SW 1271 (cell line): ENCODE measurements at places on chromosomes 7 and 10.

GRCh38 chr10:99852481-99853213 lies 70.2 kb downstream of the ABCC2 start:
- DNase-seq, result no peak

GRCh38 chr7:150797661-150798060 lies 2.5 kb downstream of the TMEM176B start:
- DNase-seq, result no peak

DNA sequence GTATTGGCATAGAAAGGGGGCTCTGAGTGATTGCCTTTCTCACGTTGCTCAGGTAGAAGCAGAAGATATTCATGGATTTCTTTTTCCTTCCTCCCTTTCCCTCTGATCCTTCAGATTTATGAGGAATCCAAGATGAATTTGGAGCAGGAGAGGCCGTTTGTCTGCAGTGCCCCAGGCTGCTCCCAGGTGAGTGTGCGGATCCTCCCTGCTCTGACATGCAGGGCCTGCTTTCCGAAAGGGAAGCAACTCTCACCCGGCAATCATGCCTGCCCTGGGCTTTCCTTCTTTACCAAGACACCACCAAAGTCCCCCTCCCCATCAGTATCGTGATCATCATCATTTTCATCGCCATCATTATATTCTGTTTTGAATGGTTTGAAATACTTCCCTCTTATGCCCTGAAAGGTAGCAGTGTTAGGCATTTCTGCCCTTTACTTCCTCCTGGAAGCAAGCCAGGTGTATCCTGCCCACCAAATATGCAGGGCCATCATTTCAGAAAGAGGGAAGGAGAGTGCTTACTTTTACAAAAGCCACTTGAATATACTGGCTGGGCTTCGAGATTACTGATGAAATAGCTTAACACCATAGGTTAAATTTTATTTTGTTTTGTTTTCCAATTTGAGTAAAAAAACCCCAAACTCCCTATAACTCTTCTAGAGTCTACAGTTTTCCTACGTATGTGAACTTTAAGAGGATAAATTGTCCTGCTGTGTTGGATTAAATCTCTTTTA lies 75.9 kb downstream of the CREB5 start:
- DNase-seq, result no peak

- no peak for DNase-seq
These were observed 5.5 kb downstream of the ANXA11 start for GRCh38 chr10:80199828-80200227.

DNA sequence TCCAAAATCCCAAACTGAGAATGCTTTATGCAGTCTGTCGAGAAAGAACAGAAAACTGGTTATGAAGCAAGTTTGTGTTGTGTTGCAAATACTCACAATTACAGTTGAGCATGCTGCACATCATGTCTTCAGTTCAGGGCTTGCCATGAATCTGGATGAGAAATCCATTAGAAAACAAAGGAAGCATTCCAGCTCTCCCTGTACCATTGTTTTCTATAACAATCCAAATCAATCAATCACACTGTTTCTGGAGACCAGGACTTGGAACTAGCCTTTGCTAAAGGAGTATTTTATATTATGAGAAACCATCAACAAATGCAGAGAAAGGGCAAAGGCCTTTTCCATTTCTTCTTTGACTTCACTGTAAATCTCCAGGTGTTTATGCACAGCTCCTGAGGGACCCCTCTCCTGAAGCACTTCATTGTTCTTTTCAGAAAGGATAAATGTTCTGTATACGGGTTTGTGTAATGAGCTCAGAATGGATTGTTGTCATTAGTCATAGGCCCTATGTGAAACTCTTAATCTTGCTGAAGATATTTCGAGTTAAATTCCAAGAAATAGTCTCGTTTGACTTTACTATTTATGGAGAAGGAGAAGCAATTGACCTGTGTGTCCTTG lies 364.7 kb upstream of the POM121L12 start:
- no peak for DNase-seq

DNA sequence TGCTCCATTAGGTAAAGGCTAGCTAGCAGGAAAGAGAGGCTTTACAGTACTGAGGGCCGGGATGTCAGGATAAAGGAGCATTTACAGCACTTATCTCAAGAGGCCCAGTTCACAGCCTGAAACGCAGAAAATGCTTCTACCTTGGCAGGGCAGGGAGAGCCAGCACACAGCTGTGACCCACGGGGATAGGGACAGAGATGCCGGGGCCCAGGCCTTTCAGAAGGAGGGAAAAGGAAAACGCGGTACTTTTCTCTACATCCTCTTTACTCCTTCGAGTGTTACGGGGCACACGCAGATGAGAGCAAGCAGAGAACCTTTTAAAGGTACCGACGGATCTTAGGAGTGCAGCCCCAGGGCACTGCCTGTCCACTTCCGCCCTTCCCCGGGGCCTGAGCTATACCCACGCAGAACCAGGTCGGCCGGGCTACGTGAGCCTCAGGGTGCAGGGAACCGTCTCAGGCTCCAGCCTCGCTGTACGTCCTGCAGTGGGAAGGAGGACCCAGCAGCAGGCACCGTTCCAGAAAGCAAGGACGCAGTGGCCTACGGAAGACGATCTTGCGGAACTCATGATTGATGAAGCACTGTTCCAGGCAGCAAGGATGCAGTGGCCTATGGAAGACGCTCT lies 232.3 kb downstream of the ELFN1 start:
- DNase-seq, result no peak

GRCh38 chr10:94251568-94251967 lies 111.2 kb downstream of the NOC3L start:
- no peak for DNase-seq

GRCh38 chr7:21773326-21773725 lies 172.4 kb downstream of the CDCA7L start:
- no peak for DNase-seq

GRCh38 chr10:63267414-63268148 lies 134.5 kb downstream of the NRBF2 start:
- DNase-seq, result peak; percentile 20

DNA sequence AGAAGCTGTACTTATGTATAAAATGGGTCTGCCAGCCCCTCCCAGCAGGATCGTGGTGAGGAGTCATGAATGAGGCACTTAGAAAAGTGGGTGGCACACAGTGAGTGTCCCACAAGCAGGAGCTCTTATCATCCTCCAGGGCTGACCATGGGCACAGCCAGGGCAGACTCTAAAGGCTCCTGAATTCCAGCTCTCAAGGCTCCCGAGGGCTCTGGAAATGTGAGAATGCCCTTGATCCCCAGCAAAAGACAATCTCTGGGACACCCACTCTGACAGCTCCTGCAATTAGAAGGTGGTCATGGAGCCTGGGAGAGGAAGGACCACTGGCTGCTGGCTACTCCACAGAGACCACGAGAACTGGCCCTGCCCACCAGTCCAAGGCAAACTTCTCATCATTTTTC lies 1.6 kb downstream of the VSTM4 start:
- DNase-seq, result no peak

DNA sequence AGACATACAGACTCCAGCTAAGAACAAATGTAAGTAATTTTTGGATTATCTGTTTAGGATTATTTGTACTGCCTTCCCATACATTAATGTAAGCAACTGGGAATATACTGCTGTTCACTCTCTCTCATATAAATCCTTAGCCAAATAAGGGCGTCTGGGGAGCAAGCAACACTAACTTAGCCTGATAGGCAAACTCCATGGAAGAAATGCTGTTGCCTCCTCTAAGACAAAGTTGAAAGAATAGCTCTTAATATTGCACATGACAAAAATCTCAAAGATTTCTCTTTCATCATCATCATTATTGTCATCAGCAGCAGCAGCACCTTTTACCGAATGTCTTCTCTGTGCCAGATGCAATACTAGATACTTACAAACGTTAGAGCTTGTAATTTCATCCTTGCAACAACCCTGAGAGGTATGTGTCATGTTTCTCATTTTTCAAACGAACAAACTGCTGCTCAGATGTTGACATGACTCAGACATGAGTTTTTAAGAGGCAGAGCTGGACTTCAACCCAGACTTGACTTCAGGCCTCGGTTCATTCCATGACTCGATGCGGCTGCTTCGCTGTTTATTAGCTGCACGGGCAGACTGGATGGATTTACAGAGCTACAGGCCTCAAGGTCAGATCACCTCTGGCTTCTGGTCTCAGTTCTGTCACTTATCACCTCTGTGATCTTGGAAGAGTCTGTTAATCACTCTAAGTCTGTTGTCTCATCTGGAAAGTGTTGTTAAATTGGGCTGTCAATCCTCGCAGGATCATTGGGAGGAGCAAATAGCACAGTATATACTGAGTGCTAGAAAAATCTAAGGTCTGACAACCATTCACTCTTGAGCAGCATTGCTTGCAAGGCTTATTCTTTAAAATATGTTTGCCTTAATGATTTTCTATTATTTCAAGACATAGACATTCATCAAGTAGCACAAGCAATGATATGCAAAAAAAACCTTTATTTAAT lies 126.3 kb upstream of the CELF2 start:
- no peak for DNase-seq

- DNase-seq, result no peak
These were observed 59.1 kb downstream of the STK32C start for GRCh38 chr10:132248455-132249225.

- no peak for DNase-seq
These were observed 316.8 kb upstream of the STEAP1 start for GRCh38 chr7:89837515-89837914.

- DNase-seq, result no peak
These were observed 125.7 kb downstream of the PRPF18 start for GRCh38 chr10:13712476-13712836.

DNA sequence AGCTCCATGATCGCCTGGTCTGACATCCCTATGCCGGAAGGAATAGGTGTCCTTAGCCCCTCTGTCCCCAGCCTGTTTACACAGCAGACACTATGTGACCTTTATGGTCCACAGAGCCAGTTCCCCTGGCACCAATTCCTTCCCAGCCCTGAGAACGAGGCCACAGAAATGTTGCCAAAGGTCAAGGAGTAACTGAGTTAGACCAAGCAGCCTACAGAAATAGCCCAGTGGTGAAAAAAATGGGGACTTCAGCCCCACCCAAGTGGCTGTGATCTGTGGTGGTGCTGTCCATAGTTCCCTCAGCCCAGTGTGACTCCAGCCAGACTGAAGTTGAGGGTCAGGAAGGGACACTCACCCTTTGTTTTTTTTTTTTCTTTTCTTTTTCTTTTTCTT lies 2.5 kb downstream of the PGAM2 start:
- DNase-seq, result no peak

- no peak for DNase-seq
These were observed 93.3 kb downstream of the SORCS3 start for GRCh38 chr10:104734433-104734832.

GRCh38 chr7:41501466-41501865 lies 201.4 kb downstream of the INHBA start:
- no peak for DNase-seq

DNA sequence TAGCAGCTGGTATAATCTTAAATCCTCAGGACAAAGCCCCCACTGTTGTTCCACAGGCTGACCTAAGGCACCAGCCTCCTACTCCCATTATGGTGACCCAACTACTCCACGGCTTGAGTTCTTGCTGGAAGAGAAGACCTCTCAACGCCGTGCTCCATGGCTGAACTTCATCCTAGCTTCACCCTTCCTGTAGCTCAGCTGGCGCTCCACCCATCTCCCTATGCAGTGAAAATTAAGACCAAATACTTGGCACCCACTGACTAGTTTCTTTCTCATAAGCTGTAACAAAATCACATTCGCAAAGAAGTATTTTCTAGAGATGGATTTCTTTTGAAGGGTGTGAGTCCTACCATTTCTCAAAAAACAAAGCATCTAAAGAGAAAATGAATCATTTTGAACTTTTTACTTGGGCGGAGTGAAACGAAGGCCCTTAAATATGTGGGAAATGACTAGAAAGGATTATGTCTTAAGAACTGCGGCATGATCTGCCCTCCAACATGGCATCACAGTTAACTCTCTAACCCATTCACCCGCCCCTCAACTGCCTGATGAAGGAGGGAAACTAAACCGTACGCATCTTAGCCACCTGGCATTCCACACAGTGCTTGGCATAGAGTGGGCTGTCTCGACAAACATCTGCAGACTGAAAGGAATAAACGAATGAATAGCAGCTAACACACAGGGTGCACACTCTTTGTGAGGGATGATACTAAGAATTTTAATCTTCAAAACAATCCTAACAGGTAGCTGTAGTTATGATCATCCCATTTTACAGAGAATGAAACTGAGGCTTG lies 32.7 kb downstream of the GFRA1 start:
- no peak for DNase-seq

- DNase-seq, result no peak
These were observed 108.0 kb downstream of the PDE1C start for GRCh38 chr7:31962246-31962645.

DNA sequence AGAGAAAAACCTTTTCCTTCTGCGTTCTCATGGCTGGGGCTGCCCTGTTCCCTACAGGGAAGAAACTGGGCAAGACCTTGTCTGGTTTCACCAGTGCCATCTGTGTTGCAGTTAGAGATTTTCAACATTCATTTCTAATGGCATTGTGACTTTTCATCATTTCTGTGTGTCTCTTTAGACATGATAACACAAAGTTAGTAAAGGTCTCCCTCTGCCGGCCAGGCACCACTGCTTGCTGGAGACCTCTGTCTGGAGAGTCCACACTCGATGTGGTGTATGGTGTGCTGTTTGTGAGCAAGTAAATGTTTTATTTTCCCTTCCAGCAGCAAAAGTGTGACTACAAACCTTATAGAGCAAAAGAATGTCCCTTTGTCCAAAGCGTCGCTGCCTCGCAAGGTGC lies 213.5 kb downstream of the PAXIP1 start:
- DNase-seq, result peak; percentile 11

- no peak for DNase-seq
These were observed 485 bp downstream of the ALOX5 start for GRCh38 chr10:45374350-45375052.

DNA sequence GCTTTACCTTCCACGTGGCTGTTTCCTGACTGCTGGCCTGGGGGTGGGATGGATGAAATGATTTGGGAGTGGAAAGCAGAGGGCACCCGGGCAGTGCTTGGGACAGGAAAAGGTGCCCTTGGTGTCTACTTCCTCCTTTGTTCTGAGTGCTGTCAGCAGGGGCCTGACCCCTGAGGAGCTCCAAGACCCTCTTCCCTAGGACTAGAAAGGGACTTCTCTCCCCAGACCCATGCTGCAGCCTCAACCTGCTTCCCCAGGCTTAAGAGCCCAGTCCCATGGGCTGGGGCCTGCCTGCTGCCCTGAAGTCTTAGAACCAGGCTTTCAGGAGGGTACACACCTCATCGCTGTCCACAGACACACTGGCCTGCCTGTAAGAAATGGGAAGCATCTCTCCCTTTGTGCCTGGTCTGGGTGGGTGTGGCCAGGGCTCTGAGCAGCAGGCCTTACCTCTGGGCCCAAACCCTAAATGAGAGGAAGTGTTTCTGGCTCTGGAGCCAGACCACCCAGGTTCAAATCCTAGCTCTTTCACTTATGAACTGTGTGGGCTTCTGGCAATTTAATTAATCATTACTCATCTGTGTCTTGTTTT lies 12.9 kb downstream of the CDH23 start:
- DNase-seq, result no peak

- no peak for DNase-seq
These were observed 73.9 kb downstream of the GRID1 start for GRCh38 chr10:86292462-86293395.

DNA sequence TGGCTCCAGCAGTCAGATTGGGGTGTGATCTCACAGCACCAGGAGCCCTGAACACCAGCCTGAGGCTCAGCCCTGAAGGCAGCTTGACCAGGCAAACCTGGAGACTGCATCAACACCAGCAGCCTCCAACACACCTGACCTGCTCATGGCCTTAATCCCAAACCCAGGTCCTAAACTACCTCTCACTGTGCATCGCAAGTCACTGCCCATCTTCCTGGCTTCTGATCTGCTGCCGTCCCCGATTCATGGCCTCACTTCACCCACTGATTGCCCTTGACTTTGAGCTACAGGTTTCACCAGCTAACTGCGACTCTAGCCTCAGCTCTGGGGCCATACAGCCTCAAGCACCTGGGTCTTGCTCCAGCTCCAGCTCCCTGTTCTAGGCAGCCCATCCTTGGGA lies 49.1 kb downstream of the PARP12 start:
- DNase-seq, result no peak

- no peak for DNase-seq
These were observed 22.7 kb downstream of the HOXA1 start for GRCh38 chr7:27073076-27073475.
